ENCODE measurements at places on chromosomes 2 and 18.

GRCh38 chr2:202100176-202100575, 27.1 kb downstream of the KIAA2012 start:
- no peak overlapping the region for H3K4me3 ChIP-seq
- H3K27ac ChIP-seq: no peak overlapping the region
- DNase-seq: no peak
- H3K4me1 ChIP-seq: no peaks in the 10 kb centered on the region

DNA sequence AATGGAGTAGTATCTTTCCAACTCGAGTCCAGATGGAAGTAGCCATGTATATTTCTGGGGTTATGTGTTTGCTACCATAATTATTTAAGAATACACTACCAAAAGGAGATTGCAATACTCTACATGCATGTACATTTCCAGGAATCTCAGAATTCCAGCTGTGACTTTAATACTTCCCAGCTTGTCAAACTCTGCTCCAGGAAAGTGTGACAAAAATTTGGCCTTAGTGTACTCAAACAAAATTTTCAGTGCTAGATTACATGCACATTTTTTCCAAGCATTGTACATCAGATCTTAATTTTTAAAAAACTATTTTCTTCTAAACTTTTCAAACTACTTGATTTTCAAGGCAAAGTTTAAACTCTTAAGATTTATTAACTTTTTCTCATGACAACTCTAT, 1791.6 kb downstream of the SUCLG1 start:
- H3K4me1 ChIP-seq: no peaks in the 10 kb centered on the region
- no peak for DNase-seq
- no peak overlapping the region for H3K27ac ChIP-seq
- no peak overlapping the region for H3K4me3 ChIP-seq
- no peaks in the 10 kb centered on the region for H3K27me3 ChIP-seq

DNA sequence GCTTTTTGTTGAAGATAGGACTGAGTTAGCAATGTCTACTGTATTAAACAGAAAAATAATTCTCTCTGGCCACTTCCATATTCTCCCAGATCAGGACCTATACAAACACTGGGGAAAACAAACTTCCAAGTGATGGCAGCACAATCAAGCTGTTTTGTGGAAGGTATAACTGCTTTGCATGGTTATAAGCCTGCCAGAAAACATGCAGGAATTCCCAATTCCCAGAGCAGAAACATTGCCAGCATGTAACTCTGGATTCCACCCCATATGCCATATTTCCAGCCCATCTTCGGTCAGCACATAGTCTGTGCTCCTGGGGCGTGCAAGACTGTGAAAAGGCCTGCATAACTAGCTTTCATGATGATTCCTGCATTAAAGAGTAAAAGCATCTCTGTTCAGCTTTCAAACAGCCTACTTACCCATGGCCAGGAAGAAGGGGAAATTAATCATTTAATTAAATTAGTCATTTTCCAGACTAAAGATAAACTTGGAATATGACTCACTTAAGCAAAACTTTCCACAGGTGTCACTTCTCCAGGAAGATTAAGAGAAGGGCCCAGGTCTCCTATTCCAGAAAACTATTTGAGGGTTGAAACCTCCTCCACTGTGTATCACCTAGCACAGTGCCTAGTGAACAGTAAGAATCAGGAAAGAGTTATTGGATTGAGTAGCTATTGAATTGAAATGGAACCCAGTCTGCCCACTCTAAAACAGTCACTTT, 280.5 kb downstream of the NRXN1 start:
- H3K27me3 ChIP-seq: no peaks in the 10 kb centered on the region
- H3K36me3 ChIP-seq: no peaks in the 10 kb centered on the region
- peak; percentile 80 for DNase-seq
- H3K4me3 ChIP-seq: no peak overlapping the region
- H3K27ac ChIP-seq: no peak overlapping the region

DNA sequence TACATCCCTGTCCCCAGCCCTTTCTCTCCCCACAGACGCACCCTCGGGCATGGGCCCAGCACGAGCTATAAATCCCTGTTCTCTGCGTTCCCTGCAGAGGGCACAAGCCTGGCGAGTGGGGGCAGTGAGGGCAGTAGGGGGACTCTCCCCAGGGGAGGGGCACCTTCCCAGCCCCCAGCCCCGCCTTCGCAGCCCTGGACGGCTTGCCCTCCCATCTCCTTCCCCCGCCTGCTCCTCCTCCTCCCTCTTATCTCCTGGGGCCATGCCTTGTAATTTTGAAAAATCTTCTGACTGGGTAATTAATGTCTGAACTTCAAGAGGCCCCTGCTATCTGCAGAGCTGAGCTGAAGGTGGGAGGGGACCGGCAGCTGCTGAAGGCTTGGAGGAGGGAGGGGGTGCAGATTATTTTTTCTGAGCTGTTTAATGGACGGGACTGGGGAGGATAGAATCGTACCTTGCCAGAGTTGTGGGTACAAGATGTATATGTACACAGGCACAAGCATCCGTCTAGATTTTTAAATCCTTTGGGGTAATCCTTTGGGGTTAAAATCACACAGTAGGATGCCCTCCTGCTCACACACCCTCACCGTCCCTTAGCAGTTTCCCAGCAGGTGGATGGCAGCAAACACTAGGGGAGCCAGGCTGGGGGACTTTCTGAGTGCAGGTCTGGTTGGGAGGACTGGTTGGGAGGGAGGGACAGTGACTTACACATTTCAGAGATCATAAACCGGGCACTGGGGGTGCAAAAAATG, 121.9 kb downstream of the SMAD7 start:
- no peak for DNase-seq
- peak overlapping the region; percentile 39 for H3K27ac ChIP-seq
- H3K4me1 ChIP-seq: peaks cover 21% of the 10 kb centered on the region
- no peaks in the 10 kb centered on the region for H3K27me3 ChIP-seq
- H3K4me3 ChIP-seq: no peak overlapping the region
- no peaks in the 10 kb centered on the region for H3K36me3 ChIP-seq

- no peak for DNase-seq
- H3K27ac ChIP-seq: no peak overlapping the region
- no peaks in the 10 kb centered on the region for H3K27me3 ChIP-seq
- no peaks in the 10 kb centered on the region for H3K4me1 ChIP-seq
- no peaks in the 10 kb centered on the region for H3K36me3 ChIP-seq
These were observed 60.8 kb downstream of the MTHFD2 start for GRCh38 chr2:74259191-74259590.

DNA sequence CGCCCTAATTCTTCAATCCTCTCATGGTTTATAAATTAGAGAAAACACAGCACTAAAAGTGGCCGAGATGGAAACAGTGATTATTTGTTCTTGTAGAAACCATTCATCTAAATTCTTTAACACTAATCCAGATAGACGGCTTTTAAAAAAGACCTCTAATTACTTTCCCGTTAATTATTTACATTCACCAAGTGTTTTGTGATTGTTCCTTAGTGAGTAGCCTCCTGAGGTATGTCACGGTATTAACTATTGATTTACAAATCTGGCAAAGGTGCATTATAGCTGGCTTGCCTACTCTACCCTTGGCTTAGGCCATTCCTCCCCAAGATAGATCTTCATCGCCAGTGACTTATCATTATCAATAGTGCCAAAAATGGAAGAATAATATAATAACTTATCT, 436.4 kb upstream of the ST6GAL2 start:
- no peak overlapping the region for H3K27ac ChIP-seq
- H3K4me3 ChIP-seq: no peak overlapping the region
- no peaks in the 10 kb centered on the region for H3K4me1 ChIP-seq
- no peaks in the 10 kb centered on the region for H3K36me3 ChIP-seq

DNA sequence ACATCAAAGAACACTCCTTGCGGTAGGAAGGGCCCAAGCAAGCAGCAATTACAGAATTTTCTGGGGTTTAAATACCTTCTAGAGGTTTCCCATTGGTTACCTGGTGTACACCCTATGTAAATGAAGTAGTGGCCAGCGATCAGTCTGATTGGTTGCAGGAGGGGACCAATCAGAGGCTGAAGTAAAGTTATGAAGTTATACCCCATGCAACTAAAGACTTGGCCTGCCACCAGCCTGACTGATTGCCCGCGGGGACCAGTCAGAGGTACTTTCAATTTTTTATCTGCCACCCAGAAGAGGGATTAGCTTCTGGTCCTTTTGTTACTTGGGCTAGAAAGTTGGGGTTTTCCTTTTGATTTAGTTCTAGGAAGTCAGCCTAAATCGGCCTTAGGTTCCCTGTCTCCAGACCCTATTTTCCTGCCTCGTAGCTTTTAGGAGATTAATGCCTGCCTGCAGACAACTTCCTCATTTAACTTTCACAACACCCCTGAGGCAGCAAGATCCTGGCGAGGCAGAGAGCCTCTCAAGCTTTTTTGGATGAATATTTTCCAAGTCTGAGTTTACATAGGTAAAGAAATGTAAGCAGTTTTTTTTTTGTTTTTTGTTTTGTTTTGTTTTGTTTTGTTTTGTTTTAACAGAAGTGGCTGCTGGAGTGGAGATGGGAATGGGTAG, 1.5 kb upstream of the DGUOK start:
- peaks cover 2% of the 10 kb centered on the region for H3K4me1 ChIP-seq
- H3K4me3 ChIP-seq: no peak overlapping the region
- no peaks in the 10 kb centered on the region for H3K27me3 ChIP-seq
- H3K36me3 ChIP-seq: no peaks in the 10 kb centered on the region
- DNase-seq: no peak
- H3K27ac ChIP-seq: no peak overlapping the region

DNA sequence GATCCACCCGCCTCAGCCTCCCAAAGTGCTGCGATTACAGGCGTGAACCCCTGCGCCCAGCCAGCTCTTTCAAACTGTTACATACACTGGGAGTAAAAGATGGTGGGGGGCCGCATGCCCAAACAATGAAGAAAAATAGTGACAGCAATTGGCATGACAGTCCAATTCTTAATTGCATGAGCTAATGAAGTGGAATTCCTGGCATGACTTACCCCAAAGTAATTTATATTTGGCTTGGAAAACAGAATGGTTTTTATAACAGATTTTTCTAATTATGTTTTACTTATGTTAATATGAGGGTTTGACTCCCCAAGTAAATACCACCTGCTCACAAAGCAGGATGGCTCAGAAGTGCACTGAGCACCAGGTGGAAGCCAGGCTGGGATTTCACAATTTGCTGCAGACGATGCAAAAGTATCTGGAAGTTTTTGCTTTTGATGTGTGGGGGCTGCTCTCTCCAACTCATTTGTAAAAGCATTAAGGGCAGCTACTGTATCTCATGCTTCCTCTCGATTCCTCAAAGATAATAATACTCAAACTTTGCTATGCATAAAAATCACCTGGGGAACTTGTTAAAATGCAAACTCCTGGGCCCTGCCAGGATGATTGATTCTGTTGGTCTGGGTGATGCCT, 24.0 kb upstream of the ATG16L1 start:
- no peaks in the 10 kb centered on the region for H3K27me3 ChIP-seq
- H3K27ac ChIP-seq: no peak overlapping the region
- H3K36me3 ChIP-seq: no peaks in the 10 kb centered on the region
- no peak for DNase-seq
- no peaks in the 10 kb centered on the region for H3K4me1 ChIP-seq
- H3K4me3 ChIP-seq: no peak overlapping the region

DNA sequence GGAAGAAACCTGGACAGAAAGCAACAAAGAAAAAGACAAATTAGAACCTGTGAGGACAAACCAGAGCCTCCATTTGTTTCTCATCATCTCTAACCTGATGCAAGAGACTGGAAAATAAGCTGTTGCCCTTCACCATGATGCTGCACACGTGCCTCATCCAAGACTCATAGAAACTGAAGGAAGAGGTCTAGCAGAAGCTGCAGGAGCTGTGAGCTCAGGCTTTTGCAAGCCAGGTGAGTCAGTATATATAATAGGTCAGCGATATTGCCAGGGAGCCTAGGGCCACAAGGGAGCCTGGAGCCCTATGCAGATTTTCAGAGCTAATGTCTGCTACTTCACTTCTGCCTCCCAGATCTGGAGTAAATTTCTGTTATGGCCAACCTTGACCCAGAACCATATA, 163.1 kb downstream of the LNPK start:
- no peak overlapping the region for H3K27ac ChIP-seq
- peaks cover 11% of the 10 kb centered on the region for H3K4me1 ChIP-seq
- no peak for DNase-seq
- H3K27me3 ChIP-seq: no peaks in the 10 kb centered on the region
- H3K36me3 ChIP-seq: no peaks in the 10 kb centered on the region

DNA sequence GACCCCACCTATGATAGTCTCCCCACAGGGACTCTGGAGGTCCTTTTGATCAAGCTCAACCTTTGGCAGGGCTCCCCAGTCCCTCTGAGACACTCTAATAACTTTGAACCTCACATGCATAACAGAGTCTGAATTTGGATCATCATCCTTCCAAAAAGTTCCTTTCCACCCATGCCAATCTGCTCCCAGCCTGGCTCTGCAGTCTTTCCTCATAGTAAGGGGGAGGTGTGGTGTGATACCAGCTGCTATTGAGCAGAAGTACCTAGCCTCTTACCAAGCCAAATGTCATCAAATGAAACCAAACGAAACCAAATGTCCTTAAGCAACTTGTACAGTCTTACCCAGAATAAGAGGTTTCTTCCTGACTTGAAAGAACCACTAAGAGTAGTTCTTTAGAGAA, 36.5 kb downstream of the DTNA start:
- no peak for DNase-seq
- no peaks in the 10 kb centered on the region for H3K36me3 ChIP-seq
- H3K4me1 ChIP-seq: no peaks in the 10 kb centered on the region
- no peak overlapping the region for H3K27ac ChIP-seq
- H3K27me3 ChIP-seq: no peaks in the 10 kb centered on the region

DNA sequence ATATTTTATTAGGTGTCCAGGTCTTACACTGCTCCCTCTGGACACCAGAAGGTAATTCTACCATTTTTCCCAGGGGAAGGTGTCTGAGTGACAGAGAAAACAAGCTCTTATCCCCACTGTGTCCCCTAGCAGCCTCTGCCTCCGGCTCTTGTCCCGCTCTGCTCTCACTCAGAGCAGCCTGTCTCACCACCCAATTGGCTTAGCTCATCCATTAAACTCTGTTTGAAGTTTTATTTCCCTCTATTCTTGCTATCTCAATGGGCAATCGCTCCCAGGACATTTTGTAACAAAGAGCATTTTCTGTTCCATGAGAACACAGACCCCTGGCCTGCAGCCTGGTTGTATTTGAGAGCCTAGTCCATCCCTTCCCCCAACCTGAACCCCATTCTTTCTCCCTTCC, 90.6 kb upstream of the LDAH start:
- no peak overlapping the region for H3K4me3 ChIP-seq
- no peak for DNase-seq
- H3K27me3 ChIP-seq: no peaks in the 10 kb centered on the region
- no peaks in the 10 kb centered on the region for H3K36me3 ChIP-seq
- H3K27ac ChIP-seq: no peak overlapping the region

- DNase-seq: no peak
- H3K36me3 ChIP-seq: no peaks in the 10 kb centered on the region
- no peaks in the 10 kb centered on the region for H3K4me1 ChIP-seq
- no peaks in the 10 kb centered on the region for H3K27me3 ChIP-seq
- H3K4me3 ChIP-seq: no peak overlapping the region
These were observed 322.3 kb downstream of the CDH2 start for GRCh38 chr18:27854631-27855030.

DNA sequence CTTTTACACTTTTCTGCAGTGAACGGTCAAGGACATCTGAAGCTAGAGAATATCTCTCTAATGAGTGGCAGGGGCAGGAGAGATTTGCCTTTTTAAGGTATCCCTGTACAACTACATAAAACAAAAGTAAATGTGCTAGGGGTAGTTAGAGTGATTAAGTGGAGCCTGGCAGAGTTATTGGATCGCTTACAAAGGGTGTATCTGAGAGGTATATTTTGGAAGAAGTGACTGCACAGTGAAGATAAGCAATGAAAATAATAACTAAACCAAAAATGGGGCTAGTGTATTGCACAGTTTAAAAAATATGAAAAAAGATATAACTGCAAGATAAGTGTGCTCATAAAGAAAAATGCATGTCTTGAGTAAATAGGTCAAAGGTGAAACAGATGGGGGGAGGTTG, 193.5 kb upstream of the EPC2 start:
- H3K4me3 ChIP-seq: no peak overlapping the region
- no peaks in the 10 kb centered on the region for H3K4me1 ChIP-seq
- H3K36me3 ChIP-seq: no peaks in the 10 kb centered on the region
- DNase-seq: no peak
- H3K27ac ChIP-seq: no peak overlapping the region

Data from fibroblast of lung (primary cell).